Activated T-helper 9 cell treated with anti-CD3 and anti-CD28 coated beads, Interleukin-2, amount 50 U/mL, for 16 hours (primary cell): ENCODE measurements at places on chromosomes 4 and X.

GRCh38 chrX:38332505-38332904 is 5.2 kb upstream of the RPGR start:
- no peak for DNase-seq

DNA sequence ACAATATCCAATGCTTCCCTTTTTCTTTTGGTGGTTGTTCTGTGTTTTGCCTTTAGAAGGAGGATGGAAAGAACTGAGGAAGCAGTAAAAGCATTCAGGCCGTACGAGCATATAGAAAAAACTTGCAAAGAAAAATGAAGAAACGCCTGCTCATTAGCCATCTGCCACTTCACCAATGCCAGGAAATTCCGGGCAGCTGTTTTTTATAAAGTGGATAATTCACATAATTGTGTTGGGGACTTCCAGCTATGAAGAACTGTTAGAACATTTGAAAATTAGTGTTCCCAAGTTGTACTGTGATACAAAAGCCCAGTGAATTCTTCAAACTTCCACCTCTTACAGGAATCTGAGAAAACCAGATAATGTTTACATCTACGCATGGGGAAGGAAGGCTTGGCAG is 11.7 kb downstream of the RELL1 start:
- DNase-seq = no peak

GRCh38 chr4:123898946-123899666 is 502.5 kb downstream of the SPRY1 start:
- no peak for DNase-seq

DNA sequence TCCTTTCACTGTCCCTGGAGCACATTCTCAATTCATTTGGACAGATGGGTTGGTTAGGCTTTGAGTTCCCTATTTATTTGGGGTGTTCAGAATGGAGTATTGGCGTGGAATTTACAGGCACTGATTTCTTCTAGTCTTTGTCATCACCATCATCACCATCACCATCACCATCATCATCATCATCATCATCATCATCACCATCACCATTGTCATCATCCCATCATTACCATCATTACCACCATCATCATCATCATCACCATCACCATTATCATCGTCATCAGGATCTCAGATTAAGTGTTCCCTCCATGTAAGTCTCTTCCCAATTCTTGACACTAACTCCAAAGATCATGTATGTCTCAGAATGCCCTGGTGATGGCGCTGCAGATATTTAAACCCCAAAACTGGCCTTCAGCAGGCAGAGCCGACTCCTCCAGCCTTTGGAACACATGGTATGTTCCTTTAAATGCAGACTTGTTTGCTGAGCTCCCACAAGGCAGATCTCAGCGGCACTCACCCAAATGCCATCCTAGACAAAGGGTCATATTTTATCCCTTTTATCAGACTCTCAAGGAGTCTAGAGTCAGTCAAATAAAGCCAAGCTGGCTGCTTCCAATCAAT is 19.8 kb upstream of the FAM9A start:
- no peak for DNase-seq

DNA sequence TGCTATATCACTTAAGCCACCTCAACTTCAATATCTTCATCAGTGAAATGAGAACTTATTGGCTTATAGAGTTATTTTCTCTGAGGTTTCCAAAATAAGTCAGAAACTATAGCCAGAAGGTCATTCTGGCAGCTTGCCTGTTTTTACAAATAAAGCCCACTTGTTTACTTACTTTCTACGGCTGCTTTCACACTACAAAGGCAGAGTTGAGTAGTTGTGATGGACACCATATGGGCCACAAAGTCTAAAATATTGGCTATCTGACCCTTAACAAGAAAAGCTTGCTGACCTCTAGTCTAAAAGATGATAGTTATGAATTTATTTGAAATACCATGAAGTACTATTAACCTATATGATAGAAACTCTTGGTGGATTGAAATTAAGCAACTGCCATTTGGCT is 67.3 kb upstream of the ATOH1 start:
- no peak for DNase-seq

- DNase-seq = no peak
Observed at GRCh38 chr4:119028296-119028695, 107.3 kb upstream of the MYOZ2 start.
